ENCODE measurements at places on chromosomes 2 and 18.
A peak's percentile ranks its signal among the peaks of the same experiment; 100 is the strongest.

- DNase-seq: peak; percentile 84
Observed at GRCh38 chr18:78407466-78407844, 572.2 kb upstream of the SALL3 start.

GRCh38 chr2:222842491-222843174 is 18.2 kb upstream of the ACSL3 start:
- peak; percentile 76 for DNase-seq

DNA sequence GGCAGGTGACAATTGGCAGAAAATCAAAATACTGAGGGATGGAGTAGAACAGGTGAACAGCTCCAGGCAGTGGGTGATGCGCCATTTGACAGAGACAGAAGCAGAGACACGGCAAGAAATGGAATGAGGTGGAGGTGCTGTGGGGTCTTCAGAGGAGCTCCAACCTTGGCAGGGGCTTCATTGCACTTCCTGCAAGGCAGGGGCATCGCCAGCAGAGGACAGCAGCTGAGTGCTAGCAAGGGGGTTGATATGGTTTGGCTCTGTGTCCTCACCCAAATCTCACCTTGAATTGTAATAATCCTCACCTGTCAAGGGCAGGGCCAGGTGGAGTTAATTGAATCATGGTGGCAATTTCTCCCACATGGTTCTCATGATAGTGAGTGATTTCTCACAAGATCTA is 42.8 kb downstream of the CCDC68 start:
- DNase-seq: no peak

DNA sequence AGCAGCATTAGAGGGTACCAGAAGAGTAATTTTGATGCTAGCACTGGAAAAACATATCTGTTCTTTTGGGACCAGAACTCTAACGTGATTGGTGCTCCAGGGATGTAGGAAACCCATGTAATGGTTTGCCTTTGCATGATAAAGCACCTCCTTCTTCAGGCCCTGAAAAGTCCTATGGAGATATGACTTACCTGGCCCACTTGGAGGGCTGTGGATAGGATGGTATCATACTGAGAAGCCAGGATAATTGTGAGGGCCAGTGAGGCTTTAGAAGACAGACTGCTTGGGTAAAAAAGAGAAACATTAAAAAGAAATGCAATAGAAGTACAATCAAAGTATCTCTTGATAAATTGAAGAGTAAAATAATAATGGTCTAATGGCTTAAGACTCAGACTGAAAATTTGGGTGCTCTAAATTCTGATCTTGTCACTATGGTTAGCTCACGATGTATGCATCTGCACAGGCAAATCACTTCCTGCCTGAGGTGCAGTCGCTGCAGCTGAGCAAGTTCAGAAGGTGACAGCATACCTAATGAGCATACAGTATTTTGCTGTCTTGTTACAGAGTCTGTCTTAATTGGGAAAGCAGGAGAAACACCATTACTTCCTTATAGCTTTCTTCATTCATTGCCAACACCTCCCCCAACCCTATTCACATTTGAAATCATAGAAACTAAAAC is 371.5 kb downstream of the NUP35 start:
- peak; percentile 13 for DNase-seq

DNA sequence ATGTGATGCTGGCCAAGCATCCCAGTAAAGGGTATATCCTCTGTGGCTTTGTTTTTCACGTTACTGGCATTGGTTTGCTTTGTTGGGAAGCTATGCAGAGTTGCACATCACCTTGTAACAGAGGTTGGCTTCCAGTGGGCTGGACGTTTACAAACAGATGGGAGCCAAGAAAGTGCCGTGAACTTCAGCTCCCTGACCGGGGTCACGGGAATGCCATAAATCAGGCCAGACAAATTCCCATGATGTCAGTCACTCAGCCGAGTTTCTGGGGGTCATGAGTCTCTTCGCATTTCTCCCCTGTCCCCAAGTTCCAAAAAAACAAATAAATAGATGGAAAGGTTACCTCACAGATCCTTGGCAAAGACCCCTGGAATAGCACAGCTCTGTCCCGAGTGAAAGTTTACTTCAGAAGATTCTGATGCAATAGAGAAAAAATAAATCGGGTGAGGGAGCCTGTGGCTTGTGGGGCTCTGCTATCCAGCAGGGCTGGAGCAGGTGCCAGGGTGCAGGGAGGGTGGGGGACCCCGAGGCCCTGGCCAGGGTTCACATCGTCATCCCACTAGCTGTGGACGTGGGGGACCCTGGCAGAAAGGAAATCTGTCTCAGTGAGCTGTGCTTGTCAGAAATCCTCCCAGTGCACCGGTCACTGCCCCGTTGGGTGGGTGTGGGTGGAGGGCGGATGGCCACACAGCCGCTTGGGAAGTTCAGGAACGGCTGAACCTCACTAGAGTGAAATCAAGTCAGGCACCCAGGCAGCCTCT is 27.8 kb downstream of the TWIST2 start:
- no peak for DNase-seq

- peak; percentile 54 for DNase-seq
Observed at GRCh38 chr2:216632952-216633615, at the start of gene IGFBP2. Gene IGFBP2 (plus strand): TSS chr2:216633420. CDS start chr2:216633524, 104 bp downstream.

- no peak for DNase-seq
Observed at GRCh38 chr18:79493211-79493800, 97.6 kb downstream of the NFATC1 start.

DNA sequence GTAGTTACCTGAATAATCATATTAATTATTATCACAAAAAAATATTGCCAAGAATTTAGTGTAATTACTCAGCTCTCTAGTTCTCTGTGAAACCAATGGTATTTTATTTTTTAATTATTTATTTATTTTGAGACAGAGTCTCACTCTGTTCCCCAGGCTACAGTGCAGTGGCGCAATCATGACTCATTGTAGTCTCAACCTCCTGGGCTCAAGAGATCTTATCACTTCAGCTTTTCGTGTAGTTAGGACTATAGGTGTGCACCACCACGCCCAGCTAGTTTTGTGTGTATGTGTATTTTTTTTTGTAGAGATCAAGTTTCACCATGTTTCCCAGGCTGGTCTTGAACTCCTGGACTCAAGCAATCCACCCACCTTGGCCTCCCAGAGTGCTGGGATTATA is 440.4 kb upstream of the CDH20 start:
- no peak for DNase-seq

DNA sequence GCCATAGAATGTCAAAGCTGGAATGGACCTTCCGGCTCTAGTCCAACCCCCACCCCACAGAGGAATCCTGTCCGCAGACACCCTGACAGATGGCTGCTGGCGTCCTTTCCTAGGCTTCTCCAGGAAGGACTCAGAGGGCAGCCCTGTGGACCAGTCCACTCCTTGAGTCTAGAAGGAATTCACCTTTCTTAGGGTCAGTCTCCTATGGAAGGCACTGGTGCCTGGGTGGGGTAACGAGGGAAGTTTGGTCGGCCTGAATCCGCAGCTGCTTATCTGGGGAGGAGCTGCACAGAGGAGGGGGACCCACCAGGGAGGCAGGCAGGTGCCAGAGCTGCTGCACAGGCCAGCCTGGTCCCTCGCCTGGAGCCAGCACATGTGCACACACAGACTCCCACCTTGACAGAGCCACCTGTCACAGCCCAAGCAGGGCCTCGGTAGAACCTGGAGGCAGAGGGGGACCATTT is 2.5 kb downstream of the DNMT3A start:
- no peak for DNase-seq

GRCh38 chr2:6025391-6025790 is 333.2 kb downstream of the SOX11 start:
- DNase-seq: no peak

DNA sequence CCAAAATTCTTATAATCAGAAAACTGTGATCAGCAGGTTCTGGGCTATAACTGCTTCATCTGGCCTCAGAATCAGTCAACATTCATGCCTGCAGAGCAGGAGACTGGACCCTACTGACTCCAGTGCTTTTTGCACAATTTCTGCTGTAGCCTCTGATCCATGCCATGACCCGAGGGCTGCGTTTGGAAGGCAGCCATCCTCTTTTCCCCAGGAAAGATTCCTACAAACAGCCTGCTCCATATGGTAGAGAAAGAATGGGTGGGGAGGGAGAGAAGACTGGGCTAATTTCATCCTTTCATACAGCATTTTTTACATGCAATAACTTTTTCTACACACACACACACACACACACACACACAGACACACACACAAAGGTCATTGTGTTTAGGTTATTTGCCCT is 133.0 kb upstream of the MMADHC start:
- DNase-seq: no peak

Data from DMS153 (cell line).